ENCODE measurements at places on chromosomes 11 and 22.

DNA sequence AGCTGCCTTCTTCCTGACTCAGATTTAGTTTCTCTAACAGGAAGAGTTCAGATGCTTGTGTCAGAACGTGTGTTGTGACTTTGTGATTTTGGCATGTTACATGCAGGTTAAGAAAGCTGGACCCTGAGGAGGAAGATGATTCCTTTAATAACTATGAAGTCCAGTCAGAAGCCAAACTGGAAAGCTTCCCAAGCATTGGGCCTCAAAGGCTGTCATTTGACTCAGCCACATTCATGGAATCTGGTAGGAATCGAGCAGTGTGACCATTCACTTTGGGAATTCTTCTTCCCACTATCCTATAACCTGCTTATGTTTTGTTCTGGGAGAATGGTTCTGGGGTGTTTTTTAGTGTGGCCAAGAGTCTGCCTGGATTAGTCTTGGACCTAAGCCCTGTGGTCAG, 48.0 kb downstream of the CABIN1 start:
- DNase-seq, result peak; percentile 94

DNA sequence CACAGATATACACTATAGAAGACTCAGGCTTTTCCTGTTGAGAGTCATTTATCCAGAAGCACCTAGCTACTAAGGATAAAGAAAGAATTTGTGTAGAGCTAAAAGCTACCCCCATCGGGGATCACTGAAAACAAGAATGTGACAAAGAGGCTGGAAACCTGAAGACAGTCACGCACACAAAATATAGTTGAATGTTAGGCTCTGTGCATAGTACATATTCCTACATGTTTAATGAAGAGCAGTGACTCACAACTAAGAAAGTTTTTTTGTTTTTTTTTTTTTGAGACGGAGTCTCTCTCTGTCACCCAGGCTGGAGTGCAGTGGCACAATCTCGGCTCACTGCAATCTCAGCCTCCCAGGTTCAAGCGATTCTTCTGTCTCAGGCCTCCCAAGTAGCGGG, 8.4 kb downstream of the OR10V1 start:
- no peak for DNase-seq

DNA sequence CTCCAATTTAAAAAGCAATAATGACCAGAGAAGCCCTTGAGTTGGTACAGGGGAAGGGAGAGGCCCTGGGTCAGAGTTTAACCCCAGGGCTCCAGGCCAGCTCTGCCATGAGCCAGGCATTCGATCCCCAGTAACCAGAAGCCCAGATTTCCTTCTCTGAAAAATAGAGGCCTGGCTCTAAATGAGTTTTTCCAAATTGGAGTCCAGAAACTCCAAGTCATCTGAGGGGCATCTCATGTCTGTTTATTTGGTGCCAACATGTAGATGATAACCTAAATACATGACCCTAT, 381.9 kb downstream of the CTTN start:
- no peak for DNase-seq

GRCh38 chr11:772429-773390, 4.6 kb downstream of the GATD1 start:
- no peak for DNase-seq

GRCh38 chr22:43437871-43438475, 26.2 kb downstream of the MPPED1 start:
- DNase-seq, result no peak

DNA sequence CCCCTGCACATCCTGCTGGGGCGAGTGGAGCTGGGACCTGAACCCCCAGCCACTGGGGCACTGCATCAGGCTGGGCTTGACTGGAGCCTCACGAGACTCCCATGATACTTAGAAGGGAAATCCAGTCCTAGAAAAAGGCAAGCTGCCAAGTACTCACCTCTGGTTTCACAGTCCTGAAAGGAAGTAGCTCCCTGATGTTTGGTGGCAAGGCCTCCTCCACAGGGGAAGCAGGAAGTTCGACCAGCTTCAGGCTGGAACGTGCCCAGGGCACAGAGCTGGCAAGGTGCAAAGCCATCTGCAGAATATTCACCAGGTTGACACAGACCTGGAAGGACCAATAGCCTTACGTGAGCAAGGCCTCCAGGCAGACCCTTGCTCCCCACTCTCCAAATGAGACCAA, 26.8 kb upstream of the NRIP3 start:
- DNase-seq, result no peak

DNA sequence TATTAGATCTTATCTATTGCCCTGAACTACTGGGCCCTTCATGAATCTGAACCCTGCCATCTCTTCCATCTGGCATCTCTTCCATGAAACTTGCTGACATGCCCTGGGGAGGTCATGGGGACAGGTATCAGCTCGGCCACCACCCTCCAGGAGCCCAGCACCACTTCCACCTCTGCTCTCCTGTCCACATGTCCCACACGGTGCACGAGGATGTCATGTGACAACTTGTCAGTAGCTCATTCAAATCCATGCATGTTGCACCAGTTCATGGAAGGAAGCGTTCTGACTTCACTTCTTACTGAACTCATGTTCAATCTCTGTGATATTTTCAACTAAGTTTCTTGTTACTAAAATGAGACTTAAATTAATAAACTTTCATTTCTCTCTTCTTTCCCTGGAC, 16.6 kb downstream of the YPEL1 start:
- no peak for DNase-seq

- no peak for DNase-seq
Measured at GRCh38 chr11:62352355-62353336, 15.4 kb downstream of the ASRGL1 start.

All from AG04449 (cell line).